Hypothalamus (tissue), 51 donors: ENCODE measurements at places on chromosomes 5 and 9.

- no peak for DNase-seq
These were observed 446.2 kb downstream of the PLK2 start for GRCh38 chr5:58013542-58014258.

GRCh38 chr5:73365990-73366667 is 82.4 kb downstream of the FOXD1 start:
- no peak for DNase-seq

- no peak for DNase-seq
These were observed 63.5 kb upstream of the RAD23B start for GRCh38 chr9:107219486-107220077.

DNA sequence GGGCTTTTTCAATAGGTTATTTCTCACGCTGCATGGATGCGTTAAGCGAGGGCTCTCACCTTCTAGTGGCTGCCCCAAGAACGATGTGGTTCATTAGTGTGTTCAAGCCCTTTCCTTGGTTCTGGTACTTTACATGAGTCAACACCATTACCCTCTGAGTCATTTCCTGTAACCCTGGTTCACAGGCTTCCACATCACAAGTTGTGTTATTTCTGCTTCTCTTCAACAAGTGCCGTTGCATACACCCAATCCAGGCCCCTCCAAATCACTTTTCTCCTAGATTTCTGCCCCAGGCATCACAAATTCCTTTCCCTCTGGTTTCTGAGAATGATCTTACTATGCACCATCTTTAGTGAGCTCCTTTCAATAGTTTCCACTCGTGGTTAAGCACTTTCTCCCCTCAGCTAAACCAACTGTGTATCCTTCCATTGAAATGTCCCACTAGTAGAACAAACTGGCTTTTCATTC is 69.5 kb upstream of the RAD23B start:
- no peak for DNase-seq

DNA sequence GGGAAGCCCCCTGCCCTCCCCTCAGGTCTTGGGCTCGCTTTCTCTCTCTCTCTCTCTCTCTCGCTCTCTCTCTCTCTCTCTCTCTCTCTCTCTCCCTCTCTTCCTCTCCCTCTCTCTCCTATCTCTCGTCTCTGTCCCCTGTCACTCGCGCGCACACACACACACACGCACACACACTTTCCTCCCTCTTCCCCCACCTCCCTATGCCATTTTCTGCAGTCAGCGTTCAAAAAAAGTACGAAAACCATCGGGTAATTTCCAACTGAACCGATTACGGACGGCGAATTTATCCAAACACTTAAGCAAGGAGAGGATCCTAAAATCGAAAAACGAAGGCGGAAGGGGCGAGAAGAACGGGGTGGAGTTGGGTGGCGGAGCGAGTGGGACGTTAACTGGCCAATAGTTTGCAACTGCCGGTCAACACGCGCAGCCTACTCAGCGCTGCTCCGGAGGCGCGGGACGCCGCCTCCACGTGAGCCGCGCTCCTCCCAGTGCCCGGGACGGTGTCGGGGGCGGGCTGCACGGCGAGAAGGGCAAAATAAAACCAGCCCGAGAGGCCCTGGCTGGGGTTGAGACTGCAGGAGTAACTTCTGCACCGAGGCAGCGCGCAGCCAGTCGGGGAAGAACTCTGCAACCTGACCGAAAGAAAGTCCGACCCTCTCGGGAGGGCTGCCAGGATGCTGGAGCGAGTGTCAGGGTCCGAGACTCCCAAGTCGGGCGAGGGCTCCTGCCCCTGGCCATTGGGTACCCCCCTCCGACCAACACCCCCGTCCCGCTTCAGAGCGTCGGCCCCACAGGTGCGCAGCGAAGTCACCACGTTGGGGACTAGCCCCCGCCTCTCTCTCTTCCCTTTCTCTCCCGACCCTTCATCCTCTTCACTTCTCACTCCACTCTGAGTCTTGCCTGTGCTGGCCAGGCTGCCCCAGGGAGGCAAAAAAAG is 24.9 kb upstream of the ELAVL2 start:
- DNase-seq: no peak

DNA sequence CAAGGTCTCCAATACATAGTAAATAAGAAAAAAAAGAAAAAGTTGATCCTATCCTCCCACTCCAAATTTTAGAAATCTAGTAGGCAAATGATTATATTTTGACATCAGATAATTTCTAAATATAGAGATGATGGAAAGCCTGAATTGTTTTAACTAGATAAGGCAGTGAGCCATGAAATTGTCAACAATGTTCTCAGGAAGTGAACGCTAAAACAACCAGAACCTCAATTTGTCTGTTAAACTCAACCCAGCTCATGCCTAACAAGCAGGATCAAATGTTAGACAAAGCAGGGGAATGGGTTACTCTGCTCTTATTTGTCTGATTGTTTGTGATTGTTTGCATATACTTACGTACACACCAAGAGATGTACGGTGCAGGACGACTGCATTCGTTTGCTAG is 49.2 kb downstream of the ESM1 start:
- DNase-seq: no peak

GRCh38 chr5:16737209-16737608 is 120.4 kb upstream of the RETREG1 start:
- no peak for DNase-seq

GRCh38 chr5:150159741-150160179 is 4.1 kb upstream of the PDGFRB start:
- DNase-seq: no peak

DNA sequence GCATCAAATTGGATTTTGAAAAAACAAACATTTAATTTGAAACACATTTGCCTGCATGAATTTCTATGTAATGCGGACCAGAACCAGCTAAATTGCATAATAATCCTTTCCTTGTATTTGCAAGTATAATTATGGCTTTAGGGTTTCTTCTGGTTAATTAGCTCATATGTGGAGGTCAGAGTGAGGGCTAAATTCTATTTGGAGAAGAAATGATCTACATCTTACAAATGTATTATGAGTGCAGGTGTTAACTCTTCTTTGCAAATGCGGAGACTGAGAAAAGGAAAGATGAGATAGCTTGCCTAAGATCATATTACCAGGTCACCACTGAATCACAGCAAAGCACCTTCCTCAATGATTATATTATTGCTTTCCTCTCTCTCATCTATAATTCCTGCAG is 194.7 kb downstream of the CDH9 start:
- no peak for DNase-seq

- peak; percentile 33 for DNase-seq
These were observed 719 bp upstream of the ISCA1 start for GRCh38 chr9:86282979-86283535.

GRCh38 chr9:115524453-115525059 is 406.6 kb upstream of the TNC start:
- peak; percentile 55 for DNase-seq

DNA sequence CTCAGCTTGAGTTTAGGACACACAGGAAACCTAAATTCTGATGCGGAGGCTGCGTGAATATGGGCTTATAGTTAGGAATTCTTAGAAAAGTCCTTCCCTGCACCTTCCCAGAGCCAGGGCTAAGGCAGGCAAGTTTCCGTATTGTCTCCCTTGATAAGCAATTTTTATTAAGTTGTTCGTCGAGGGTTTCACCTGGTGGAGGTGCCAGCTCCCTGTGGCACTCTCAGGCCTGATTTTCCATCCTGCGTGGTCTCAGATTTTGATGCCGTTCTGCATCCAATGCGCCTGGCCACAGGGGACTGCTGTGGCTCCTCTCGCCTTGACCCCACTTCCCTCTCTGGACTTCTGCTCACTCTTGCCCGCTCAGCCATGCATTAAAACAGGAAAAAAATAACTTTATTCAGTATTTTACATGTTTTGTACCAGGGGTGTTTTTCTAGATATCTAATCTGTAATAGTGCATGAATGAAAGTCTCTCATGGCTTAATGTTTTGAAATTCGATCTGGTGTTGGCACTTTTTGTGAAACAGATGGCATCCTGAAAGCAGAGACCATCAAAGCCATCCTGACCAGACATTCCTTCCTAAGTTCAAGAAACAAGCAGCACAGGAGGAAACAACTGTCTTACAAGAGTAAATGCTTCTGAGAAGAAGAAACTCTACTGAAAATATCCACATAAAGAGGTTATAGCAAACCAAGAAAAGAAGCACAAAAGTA is 50.7 kb downstream of the TRIP13 start:
- DNase-seq: no peak

DNA sequence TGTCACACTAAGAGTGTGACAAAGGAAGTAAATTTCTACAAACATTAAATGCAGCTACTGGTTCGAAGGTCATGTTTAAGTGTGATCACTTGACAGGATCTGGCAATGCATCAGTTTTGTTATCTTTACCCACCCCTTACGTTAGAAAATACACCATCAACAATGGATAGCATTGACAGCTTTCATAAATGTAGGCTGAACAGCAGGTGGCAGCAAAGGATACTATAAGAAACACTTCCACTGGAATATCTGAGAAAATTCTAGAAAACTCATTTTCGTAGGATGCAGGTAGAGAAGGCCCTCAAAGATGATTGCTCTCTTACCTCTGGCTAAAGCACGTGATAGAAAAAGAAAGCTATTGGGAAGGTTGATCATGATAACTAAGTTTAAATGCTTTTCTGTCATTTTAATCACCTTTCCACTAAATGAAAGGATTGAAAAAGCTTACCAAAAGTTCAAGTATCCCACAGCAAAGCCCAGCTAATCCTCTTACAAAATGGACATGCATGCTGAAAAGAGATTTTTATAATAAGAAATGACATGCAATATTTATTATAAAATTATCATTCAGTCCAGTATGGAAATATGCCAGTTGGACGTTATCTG is 292.5 kb downstream of the PARP8 start:
- DNase-seq: no peak

- no peak for DNase-seq
These were observed 69.4 kb upstream of the NFIB start for GRCh38 chr9:14383294-14383693.

DNA sequence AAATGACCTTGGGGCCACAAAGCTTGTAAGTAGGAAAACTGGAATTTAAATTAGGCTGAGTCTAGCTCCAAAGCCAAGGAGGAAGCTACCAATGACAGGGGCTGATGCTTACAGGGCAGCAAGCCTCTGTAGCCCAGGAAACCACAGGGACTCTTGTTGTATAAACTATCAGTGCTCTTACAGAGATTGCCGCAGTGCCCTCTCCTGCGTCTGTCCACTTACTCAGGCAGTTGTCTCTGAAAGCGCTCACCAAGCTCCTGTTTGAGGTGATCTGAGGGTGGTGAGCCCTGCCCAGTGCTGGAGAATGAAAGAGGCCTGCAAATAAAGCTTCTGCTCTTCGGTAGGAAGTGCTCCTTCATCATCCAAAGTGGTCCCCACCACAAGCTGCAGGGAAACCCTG is 498.8 kb downstream of the ARHGEF28 start:
- no peak for DNase-seq

- no peak for DNase-seq
These were observed 1.6 kb downstream of the SKP1 start for GRCh38 chr5:134174841-134175839.

GRCh38 chr5:136149891-136150290 is 17.2 kb downstream of the SMAD5 start:
- no peak for DNase-seq

GRCh38 chr5:7682379-7682778 is 168.6 kb downstream of the CFAP90 start:
- DNase-seq: no peak

- no peak for DNase-seq
These were observed 104.0 kb downstream of the PLCXD3 start for GRCh38 chr5:41406424-41406823.

GRCh38 chr9:38284039-38284575 is 108.4 kb upstream of the ALDH1B1 start:
- no peak for DNase-seq

- no peak for DNase-seq
These were observed 1867.9 kb upstream of the NUDT12 start for GRCh38 chr5:105430516-105430915.

GRCh38 chr5:84535281-84535680 is 150.6 kb upstream of the EDIL3 start:
- DNase-seq: no peak

DNA sequence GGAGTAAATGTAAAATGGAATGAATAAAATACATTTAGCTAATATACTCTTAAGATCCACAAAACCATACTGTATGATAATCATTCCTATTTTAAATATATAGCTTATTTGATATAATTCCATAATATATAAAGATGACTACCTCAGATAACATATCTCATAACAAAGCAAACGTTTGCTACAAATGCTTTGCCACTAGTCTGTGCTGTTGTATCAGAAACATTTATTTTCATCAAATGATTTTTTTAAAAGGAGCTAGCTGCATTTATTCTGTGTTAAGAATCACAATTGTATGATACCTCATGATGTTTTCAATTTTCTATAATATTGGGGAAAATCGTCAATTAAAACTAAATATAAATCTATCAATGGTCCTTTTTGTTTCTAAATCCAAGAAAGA is 567.2 kb downstream of the PTPRD start:
- no peak for DNase-seq

DNA sequence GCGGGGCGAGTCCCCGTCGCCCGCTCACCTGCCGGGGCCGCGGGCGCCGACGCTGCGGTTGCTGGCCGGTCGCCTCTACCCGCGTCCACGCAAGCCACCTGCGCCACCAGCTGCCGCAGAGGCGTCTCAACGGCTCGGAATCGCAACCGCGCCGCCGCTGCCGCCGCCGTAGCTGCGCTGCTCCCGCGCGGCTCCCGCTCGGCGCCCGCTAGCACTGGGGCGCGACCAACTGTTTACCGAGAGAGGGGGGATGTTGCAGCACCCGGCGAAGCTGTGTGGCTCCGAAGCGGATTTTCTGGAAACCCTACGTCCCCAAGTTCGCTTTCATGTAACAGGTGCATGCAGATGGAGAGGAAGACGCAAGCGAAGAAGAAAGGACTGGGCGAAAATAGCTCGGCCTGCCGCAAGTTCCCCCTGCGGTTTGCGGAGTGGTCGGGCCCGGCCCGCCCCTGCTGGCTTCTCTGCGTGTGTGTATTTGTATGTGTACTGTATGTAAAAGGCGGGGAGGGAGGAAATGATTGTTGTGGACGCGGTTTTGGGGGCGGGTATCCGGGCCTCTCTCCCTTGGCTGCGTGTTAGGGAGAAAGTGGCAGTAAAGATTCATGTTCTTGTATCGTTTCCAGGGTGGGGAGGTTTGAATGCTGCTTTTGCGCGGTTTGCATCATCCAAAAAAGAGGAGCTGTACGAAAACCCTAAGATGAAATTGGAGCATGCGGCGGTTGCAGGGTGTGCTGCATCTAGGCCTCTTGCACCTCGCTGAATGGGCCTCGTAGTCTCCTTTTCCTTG is at the start of gene PSIP1:
TSS of gene PSIP1 (minus strand) at position 182 of the 787 bp plus-strand sequence. CDS start 782 bp downstream, outside the sequence.
- DNase-seq: peak; percentile 74

DNA sequence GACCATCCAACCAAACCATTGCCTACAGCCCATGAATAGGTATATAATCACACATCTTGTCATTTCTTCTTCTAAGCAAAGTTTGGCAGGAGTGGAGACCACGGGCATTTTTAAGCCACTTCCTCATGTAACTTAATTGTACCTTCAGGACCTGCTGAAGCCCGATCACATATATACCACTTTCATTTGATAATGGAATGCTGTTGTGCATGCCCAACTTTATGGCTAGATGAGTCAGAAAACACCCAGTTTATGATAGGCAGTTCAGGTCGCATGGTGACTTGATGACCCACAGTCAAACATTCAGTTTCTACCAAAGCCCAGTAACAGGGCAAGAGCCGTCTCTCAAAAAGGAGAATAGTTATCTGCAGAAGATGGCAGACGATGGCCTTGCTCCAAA is 2295.0 kb upstream of the ACO1 start:
- no peak for DNase-seq
